ENCODE measurements at places on chromosomes 5 and 9.

DNA sequence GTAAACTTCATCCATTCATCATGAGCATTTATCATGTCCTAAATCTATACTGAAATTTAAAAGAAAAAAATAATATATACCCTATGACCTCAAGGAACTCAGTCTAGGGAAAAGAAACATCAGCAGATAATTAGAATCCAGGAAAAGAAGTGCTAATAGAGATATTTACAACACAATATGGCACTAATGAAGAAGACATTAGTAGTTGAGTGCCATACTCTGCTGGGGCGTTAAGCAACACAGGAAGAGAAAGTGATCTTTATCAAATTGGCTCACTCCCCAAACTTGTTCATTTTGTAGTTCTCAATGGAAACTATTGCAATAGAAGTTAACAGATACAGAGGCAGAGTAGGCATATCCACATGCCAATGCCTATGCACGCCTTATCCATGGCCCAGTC, 27.5 kb downstream of the GABRA6 start:
- no peak for DNase-seq

GRCh38 chr9:116736399-116737151, 49.5 kb downstream of the TRIM32 start:
- no peak for DNase-seq

DNA sequence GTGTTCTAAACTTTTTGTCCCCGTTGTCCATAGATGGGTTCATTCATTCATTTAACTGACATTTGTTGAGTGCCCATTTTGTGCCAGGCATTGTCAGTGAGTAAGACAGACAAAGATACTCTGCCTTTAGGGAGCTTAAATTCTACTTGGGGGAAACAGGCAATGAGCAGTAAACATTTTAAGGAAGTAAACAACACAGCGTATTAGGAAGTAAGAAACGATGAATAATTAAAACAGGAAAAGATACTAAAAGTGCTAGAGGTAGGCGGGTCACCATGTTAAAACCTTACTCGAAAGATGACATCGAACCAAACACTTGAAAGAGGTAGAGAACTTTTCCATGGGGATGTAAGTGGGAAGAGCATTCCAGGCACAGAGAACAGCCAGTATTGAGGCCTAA, 5.5 kb upstream of the MAML1 start:
- DNase-seq = no peak

DNA sequence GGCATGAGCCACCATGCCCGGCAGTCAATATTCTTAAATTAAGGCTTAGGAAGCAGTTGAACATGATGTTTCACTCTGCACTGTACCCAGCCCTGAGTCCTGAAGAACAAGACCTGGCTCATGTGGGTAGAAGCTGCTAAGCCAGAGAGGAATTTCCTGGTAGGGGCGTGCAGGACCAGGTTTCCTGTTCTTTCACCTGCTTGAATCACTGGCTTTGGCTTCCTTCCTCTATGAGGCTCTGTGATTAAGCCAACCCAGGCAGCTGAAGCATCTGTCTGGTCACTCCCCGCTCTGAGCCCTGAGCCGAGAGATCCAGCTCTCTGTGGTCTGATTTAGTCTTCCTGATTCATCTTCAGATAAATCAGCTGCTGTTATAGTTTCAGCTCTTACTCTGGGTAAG, 29.1 kb downstream of the CFAP77 start:
- no peak for DNase-seq

GRCh38 chr9:77507212-77507961, 140.7 kb downstream of the GNA14 start:
- no peak for DNase-seq

All from SK-N-MC (cell line).